ENCODE measurements at places on chromosomes 2 and 18. TPM values are rescaled to one million over a fixed set of nuclear protein-coding genes. Genes with fewer than 3 reads are reported as not detected.
A peak's percentile ranks its signal among the peaks of the same experiment; 100 is the strongest.

DNA sequence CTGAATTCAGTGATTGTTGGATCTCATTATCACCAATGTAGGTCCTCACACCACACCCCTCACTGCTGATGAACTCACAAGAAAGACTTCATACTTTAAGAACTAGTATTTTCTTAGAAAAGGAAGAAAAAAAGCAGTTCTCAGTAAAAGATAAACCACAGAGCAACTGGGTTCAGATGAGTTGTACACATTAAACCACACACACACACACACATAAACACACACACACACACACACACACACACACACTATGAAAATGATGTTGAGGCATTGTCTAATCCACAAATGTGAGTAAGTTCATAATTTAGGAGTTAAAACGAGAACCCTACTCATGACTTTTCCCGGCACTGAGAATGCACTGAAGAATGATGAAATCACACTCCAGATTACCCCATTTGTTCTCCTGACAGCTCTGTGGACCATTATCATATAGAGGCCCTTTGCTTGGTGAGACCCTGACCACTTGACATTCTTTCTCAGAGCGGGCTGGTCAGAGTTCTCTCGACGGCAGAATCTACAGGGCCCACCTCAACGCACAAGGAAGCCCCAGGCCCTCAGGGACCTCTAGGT, 106.2 kb downstream of the BCL2 start:
- no peak overlapping the region for H3K27ac ChIP-seq
- H3K4me1 ChIP-seq: peaks cover 5% of the 10 kb centered on the region
- no peaks in the 10 kb centered on the region for H3K36me3 ChIP-seq
- no peak for DNase-seq

GRCh38 chr2:37627710-37628109, 43.7 kb downstream of the CDC42EP3 start:
- no peak overlapping the region for H3K4me3 ChIP-seq
- no peak for DNase-seq
- no peak overlapping the region for H3K27ac ChIP-seq
- H3K27me3 ChIP-seq: no peaks in the 10 kb centered on the region
- no peaks in the 10 kb centered on the region for H3K36me3 ChIP-seq
- H3K4me1 ChIP-seq: peaks cover 12% of the 10 kb centered on the region

DNA sequence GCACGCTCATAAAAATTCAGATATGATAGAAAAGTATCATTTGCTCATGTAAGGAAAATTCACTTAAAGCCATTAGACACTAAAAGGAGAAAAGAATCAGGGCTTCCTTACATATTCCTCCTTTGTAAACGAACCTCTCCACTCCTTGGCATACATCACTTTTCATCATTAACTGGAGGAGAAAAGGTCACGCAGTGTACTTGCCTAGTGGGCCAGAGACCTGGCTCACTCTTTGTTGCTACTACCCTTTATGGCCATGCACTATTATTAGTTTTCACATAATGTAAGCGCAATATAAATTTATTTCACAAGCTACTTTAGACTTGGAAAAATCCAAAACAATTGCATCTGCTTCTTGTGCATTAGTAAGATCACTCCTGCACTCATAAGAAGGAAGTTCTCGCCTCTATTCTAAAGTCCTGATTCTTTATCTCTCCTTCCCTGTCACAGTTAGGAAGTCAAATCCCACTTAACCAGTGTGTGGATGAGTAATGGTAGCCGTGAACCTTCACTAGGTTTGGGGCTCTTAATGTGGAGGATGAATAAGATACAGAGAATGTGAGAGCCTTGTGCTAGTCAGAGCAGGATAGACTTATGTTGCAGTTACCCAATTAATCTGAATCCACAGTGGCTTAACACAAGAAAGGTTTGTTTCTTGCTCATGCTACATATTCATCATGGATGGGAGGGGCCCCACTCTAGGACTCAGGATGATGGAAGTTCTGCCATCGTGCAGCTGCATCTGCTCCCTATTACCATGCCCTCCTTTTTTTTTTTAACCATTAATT, 115.0 kb upstream of the GLS start:
- H3K4me3 ChIP-seq: no peak overlapping the region
- no peaks in the 10 kb centered on the region for H3K36me3 ChIP-seq
- no peaks in the 10 kb centered on the region for H3K4me1 ChIP-seq
- no peaks in the 10 kb centered on the region for H3K27me3 ChIP-seq
- H3K27ac ChIP-seq: no peak overlapping the region
- no peak for DNase-seq

DNA sequence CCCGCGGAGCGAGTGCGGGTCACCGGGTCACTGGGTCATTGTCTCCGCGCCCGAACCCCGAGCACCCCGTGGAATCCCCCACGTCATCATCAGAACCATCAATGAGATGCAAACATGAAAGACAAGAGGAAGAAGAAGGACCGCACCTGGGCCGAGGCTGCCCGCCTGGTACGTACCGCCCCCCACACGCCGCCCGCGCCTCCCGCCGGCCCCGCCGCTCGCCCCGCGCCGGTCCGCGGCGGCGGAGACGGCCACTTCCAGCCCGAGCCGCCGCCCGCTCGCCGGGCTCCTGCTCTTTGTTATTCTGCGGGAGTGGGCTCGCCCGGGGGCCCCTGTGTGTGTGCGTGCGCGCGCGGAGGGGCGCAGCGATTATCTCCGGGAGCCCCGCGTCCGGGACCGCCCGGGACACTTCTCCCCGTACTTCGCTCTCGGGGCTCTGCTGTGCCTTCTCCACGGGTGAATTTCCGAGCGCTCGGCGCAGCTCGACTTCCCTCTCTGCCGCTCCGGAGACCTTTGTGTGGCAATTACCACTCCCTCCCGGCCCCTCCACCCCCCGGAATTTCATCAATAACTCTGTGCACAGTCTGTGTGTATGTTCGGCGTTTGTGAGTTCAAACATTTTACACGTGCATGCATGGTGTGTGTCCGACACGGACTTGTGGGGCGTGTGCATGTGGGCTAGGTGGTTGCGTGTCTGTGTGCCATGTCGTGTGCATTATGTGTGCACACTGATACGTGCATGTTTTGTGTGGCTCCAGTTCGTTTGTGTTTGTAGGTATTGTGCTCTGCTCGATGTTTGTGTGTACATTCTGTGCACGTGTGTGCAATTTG, 714 bp downstream of the ASXL3 start:
- H3K4me3 ChIP-seq: peak overlapping the region; percentile 81
- peaks cover 3% of the 10 kb centered on the region for H3K4me1 ChIP-seq
- H3K36me3 ChIP-seq: no peaks in the 10 kb centered on the region
- peaks cover 6% of the 10 kb centered on the region for H3K27me3 ChIP-seq
- peak; percentile 56 for DNase-seq

Gene FBXO36
- polyA plus RNA-seq: 2.2 TPM

Gene CKAP2L
- polyA plus RNA-seq: 9.6 TPM

Gene OTOF
- polyA plus RNA-seq: 8.6 TPM

Gene AQP12A
- polyA plus RNA-seq: 0.61 TPM

Gene L3MBTL4
- polyA plus RNA-seq: 1.3 TPM
